Stimulated activated CD8-positive, alpha-beta memory T cell treated with anti-CD3 and anti-CD28 coated beads, Interleukin-4, amount 100 ng/mL, for 4 hours (primary cell): ENCODE measurements at places on chromosomes 16 and 17.

DNA sequence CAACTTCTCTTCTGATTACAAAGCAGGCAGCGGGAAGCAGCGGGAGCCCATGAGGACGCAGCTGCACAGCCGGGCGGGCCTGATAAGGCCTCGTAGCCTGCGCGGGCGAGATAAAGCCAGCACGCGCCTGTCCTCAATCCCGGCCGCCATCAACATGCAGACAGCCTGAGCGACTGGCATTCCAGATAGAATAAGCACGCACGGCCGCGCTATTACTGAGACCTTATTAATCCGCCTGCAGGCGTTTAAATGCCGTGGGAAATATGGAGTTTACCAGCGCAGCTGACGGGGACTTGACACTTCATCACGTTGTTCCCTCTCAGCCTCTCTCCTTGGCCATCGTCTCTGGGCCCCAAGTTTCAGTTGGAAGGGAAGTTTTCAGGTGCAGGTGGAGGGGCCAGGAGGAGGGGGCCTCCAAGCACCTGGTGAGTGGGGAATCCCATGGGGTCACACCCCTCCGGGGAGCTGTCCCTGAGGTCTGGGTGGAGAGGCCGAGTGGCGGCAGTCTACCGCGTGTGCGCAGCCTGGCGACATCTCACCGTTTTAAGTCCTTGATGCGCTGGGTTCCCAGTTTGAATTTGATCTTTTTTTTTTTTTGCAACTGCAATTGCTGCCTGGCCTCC lies 27.3 kb upstream of the CBFA2T3 start:
- DNase-seq = no peak

- no peak for DNase-seq
Observed at GRCh38 chr17:80166446-80166845, 3.4 kb upstream of the CARD14 start.

GRCh38 chr16:28298511-28298878 lies 6.2 kb downstream of the SBK1 start:
- DNase-seq = no peak

DNA sequence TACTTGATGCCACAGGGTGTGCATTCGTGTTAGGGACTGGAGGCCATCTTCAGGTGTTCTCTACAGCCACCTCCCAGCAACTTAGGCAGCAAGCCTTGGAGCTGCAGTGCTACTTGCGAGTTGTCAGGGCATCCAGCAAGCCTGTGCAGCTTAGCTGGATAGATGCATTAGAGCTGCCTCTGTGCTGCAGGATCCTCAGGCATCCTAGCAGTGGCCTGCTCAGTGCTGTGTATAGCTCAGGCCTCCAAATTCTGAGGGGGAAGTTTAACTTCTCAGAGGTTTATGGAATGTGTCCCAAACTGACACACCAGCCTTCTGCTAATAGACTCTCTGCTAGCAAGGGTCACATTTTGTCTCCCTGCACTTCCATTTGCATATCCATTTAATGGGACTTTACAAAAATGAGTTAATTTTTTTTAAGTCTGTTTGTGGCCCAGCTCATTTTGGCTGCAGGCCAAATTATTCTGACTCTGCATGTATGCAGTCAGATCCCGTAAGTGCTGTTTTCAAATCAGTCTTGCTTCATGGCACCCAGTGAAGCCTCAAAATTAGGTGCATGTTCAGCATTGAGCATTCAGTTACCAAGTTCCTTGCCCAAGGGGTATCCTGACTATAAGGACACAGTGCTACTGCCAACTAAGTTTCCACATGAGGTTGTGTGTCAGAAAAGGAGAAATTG lies 6.8 kb downstream of the GABARAPL2 start:
- DNase-seq = no peak

DNA sequence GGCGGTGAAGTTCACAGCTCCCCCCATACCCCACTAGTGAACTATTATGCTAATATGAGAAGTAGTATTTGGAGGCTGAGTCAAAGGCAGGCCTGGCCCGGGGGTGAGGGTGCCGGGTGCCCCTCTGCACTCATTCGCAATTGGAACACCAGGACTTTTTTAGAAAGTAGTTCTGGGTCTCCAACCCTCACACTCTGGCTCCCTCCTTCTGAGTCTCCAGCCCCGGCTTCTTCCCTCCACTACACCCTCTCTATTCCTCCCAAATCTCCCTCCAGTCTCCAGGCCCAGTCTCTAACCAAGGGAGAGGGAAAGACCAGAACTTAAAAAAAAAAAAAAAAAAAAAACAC lies 11.3 kb upstream of the HOXB2 start:
- DNase-seq = no peak

DNA sequence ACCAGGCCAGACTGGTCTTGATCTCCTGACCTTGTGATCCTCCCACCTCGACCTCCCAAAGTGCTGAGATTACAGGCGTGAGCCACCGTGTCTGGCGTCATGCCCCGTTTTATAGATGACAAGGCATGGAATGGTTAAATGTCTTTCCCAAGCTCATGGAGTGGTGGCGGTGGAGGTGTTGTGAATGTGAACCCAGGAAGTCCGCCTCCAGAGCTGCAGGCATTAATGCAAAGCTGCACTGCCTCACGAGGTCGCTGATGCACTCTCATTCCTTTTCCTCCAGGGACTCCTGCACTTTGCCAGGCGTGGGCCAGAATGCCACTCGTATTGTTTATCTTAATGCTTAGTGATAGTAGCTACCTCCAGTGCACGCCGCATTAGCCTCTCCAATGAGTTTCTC lies 149.6 kb downstream of the WWOX start:
- no peak for DNase-seq
